ENCODE measurements at places on chromosomes 4 and X. TPM values are rescaled to one million over a fixed set of nuclear protein-coding genes. Genes with fewer than 3 reads are reported as not detected.
A peak's percentile ranks its signal among the peaks of the same experiment; 100 is the strongest.

The GPC3 gene
- total RNA-seq = 0.43 TPM

The P2RY4 gene
- not detected for total RNA-seq

The MGAT4D gene
- total RNA-seq = not detected

The VSIG4 gene
- total RNA-seq = not detected

The PTCHD1 gene
- not detected for total RNA-seq

DNA sequence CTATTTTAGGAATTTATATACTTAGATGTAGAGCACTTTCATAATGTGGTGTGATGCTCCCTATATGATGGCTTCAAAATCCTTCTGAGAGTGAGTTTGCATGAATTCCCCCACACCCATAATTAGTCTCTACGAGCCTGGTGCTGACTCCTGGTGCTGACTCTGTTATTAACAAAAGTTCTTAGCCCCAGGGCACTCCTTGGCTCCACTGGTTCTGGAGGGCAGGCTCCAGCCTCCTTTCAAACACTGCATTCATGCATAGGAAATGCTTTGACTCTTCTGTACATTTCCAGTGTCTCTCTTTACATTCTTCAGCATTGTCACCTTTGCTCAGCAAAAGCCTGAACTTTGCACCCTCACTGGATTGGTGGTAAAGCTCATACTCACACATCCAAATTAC is 64.0 kb downstream of the LNX1 start:
- no peaks in the 10 kb centered on the region for H3K36me3 ChIP-seq
- DNase-seq = no peak
- no peak overlapping the region for H3K27ac ChIP-seq
- no peaks in the 10 kb centered on the region for H3K4me1 ChIP-seq

GRCh38 chr4:32142075-32142474 is 1421.9 kb downstream of the PCDH7 start:
- no peaks in the 10 kb centered on the region for H3K4me1 ChIP-seq
- no peak for DNase-seq
- no peak overlapping the region for H3K4me3 ChIP-seq
- H3K36me3 ChIP-seq = no peaks in the 10 kb centered on the region

- H3K36me3 ChIP-seq = peaks cover 3% of the 10 kb centered on the region
- no peaks in the 10 kb centered on the region for H3K27me3 ChIP-seq
- H3K4me3 ChIP-seq = no peak overlapping the region
- DNase-seq = no peak
- no peak overlapping the region for H3K27ac ChIP-seq
- peaks cover 2% of the 10 kb centered on the region for H3K4me1 ChIP-seq
Measured at GRCh38 chr4:88969271-88969670, 87.7 kb downstream of the FAM13A start.

DNA sequence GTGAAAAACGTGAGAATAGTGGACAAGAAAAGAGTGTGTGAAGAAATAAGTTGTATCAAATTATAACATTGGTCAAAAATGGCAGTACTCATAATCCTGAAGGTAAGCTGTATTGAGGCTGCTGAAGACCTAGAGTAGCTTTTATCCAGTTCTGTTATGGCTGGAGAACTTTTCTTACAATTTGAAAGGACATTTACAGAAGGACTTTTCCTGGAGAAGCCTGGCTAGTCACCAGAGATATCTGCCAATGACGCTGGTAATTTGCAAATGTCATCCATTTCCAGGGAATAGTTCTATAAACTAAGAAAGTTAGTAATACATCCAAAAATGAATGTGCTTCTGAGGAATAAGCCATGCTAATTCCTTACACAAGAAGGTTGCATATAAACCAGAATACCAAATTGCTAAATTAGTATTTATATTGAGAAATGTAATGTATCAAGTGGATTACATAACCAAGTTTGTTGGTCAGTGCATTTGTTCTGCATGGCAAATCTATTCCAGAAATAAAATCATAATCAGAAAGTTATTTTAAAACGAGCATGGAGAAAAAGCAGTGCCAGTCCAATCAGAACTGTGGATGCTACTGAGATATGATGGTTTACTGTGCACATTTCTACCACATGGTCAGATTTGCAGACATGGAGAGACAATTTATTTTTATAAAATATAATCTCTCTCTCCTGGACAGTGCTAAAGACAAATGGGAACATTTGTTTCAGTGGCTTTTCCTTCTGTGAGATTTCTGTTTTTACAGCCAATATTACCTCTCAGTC is 743.7 kb upstream of the HS3ST1 start:
- H3K27ac ChIP-seq = no peak overlapping the region
- no peak for DNase-seq
- no peaks in the 10 kb centered on the region for H3K4me1 ChIP-seq
- no peaks in the 10 kb centered on the region for H3K36me3 ChIP-seq
- no peaks in the 10 kb centered on the region for H3K27me3 ChIP-seq
- no peak overlapping the region for H3K4me3 ChIP-seq

DNA sequence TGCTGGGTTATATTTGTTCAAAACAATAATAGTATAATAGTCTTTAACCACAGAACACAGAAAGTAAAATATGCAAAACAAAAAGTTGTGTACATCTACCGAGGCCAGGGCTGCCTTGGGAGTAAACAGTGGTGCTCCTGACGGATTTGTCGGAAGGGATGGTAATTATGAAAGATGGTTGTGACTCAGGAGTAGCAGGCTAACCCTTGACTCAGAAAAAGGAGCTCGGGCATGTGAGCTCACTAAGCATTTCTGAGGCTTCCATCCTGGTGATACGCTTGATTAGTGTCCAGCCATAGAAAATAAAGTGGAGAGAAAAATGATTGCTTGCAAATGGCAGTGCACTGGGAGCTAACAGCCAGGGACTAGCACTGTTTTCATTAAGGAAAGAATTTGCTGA is 53.2 kb upstream of the SPANXB1 start:
- no peaks in the 10 kb centered on the region for H3K36me3 ChIP-seq
- H3K4me3 ChIP-seq = no peak overlapping the region
- no peaks in the 10 kb centered on the region for H3K4me1 ChIP-seq
- no peak for DNase-seq
- no peaks in the 10 kb centered on the region for H3K27me3 ChIP-seq
- H3K27ac ChIP-seq = no peak overlapping the region

- no peak overlapping the region for H3K27ac ChIP-seq
- H3K4me3 ChIP-seq = no peak overlapping the region
- H3K36me3 ChIP-seq = no peaks in the 10 kb centered on the region
- no peaks in the 10 kb centered on the region for H3K27me3 ChIP-seq
- no peak for DNase-seq
- H3K4me1 ChIP-seq = no peaks in the 10 kb centered on the region
Measured at GRCh38 chr4:188266386-188266785, 127.1 kb downstream of the TRIML1 start.

- no peaks in the 10 kb centered on the region for H3K27me3 ChIP-seq
- H3K27ac ChIP-seq = no peak overlapping the region
- H3K36me3 ChIP-seq = peaks cover 3% of the 10 kb centered on the region
- peak; percentile 39 for DNase-seq
Measured at GRCh38 chrX:151393514-151393913, 3.5 kb upstream of the VMA21 start.

DNA sequence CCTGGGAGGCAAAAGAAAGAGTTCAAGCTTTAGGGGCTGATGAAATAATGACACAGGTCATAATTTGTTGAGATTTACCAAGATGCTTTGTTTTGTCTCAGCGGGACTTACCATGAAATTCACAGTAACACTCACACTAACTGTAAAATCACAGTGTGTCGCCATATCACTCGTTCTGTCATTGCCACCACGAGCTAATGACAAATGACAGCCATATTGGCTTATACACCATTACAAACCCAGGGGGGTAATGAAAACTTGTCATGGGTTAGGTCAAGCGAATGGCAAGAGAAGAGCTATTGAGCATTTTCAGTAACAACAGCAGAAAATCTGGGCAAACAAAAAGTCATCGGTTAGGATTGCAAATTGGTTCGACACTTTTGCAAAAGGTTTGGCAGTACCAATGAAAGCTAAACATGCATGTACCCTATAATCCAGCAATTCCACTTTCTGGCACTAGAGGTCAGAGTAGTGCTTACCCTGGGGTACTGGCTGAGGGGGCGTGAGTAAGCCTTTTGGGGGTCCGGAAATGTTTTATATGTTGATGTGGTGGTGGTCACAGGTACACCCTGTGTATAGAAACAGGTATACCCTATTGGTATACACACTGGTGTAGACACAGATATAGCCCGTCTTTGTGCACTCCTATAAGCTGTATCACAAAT is 83.9 kb upstream of the RAI2 start:
- H3K4me1 ChIP-seq = no peaks in the 10 kb centered on the region
- H3K27me3 ChIP-seq = no peaks in the 10 kb centered on the region
- H3K27ac ChIP-seq = no peak overlapping the region

DNA sequence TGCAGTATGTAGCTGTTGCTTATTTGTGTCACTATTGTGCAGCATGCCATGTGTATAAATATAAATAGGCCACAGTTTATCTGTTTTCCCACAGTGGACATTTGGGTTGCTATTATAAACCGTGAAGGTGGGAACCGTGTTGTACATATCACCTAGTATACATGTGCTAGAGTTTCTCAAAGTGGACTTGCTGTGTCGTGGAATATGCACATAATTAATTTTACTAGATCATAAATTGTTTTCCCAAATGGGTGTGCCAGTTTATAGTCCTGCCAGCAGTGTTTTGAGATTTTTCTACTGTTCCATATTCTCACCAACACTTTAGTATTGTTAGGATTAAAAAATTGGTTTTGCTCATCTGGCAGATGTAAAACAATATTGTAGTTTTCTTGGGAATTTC is 38.5 kb downstream of the PRIMPOL start:
- no peaks in the 10 kb centered on the region for H3K27me3 ChIP-seq
- no peak for DNase-seq
- peaks cover 13% of the 10 kb centered on the region for H3K4me1 ChIP-seq
- H3K27ac ChIP-seq = no peak overlapping the region
- no peak overlapping the region for H3K4me3 ChIP-seq

- no peaks in the 10 kb centered on the region for H3K27me3 ChIP-seq
- no peak overlapping the region for H3K4me3 ChIP-seq
- no peaks in the 10 kb centered on the region for H3K36me3 ChIP-seq
- no peak overlapping the region for H3K27ac ChIP-seq
- no peak for DNase-seq
- no peaks in the 10 kb centered on the region for H3K4me1 ChIP-seq
Measured at GRCh38 chr4:94038195-94038594, 169.5 kb upstream of the SMARCAD1 start.

- no peak overlapping the region for H3K27ac ChIP-seq
- DNase-seq = no peak
- peaks cover 10% of the 10 kb centered on the region for H3K4me1 ChIP-seq
- peaks cover 23% of the 10 kb centered on the region for H3K36me3 ChIP-seq
Measured at GRCh38 chr4:163109967-163110366, 56.7 kb downstream of the NAF1 start.

DNA sequence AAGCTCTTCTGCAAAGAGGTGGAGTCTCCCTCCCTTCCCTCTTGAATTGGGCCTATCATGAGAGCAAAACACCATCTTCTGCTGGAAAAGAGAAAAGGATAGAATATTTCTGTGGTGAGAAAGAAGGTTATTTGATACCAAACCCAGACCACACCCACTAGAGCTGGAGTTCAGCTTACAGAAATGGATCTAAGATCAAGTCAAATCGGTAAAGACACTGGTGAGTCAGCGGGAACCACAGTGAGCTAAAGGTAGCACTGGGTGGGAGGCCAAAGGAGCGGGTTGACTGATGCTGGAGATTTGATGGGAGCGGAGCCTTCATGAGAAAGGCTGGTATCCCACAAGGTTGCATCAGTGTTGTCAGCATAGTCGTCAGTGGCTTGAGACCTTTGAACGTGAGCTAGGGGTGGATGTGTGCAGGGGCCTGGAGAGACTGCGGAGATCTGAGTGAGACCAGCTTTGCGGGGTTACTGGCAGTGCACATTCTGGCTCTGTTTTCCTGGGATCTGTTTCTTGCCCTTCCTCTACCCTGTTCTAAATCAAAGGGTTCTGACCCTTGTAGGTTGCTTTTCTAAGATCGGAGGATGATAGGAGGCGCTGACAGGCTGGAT is 106.4 kb upstream of the SCOC start:
- peaks cover 3% of the 10 kb centered on the region for H3K27me3 ChIP-seq
- no peak overlapping the region for H3K27ac ChIP-seq
- H3K36me3 ChIP-seq = no peaks in the 10 kb centered on the region
- H3K4me3 ChIP-seq = no peak overlapping the region

- no peak for DNase-seq
- H3K4me1 ChIP-seq = peaks cover 15% of the 10 kb centered on the region
- H3K27me3 ChIP-seq = no peaks in the 10 kb centered on the region
- no peak overlapping the region for H3K4me3 ChIP-seq
- H3K36me3 ChIP-seq = no peaks in the 10 kb centered on the region
Measured at GRCh38 chr4:153212736-153213135, 8.5 kb downstream of the TRIM2 start.

GRCh38 chr4:177349191-177349590 is 39.5 kb downstream of the NEIL3 start:
- H3K27me3 ChIP-seq = no peaks in the 10 kb centered on the region
- H3K4me3 ChIP-seq = no peak overlapping the region
- no peak overlapping the region for H3K27ac ChIP-seq
- no peak for DNase-seq
- H3K36me3 ChIP-seq = peaks cover 27% of the 10 kb centered on the region

GRCh38 chrX:68889249-68889648 is 60.4 kb downstream of the EFNB1 start:
- no peaks in the 10 kb centered on the region for H3K36me3 ChIP-seq
- no peak for DNase-seq
- H3K27ac ChIP-seq = no peak overlapping the region
- H3K4me3 ChIP-seq = no peak overlapping the region
- H3K4me1 ChIP-seq = no peaks in the 10 kb centered on the region

DNA sequence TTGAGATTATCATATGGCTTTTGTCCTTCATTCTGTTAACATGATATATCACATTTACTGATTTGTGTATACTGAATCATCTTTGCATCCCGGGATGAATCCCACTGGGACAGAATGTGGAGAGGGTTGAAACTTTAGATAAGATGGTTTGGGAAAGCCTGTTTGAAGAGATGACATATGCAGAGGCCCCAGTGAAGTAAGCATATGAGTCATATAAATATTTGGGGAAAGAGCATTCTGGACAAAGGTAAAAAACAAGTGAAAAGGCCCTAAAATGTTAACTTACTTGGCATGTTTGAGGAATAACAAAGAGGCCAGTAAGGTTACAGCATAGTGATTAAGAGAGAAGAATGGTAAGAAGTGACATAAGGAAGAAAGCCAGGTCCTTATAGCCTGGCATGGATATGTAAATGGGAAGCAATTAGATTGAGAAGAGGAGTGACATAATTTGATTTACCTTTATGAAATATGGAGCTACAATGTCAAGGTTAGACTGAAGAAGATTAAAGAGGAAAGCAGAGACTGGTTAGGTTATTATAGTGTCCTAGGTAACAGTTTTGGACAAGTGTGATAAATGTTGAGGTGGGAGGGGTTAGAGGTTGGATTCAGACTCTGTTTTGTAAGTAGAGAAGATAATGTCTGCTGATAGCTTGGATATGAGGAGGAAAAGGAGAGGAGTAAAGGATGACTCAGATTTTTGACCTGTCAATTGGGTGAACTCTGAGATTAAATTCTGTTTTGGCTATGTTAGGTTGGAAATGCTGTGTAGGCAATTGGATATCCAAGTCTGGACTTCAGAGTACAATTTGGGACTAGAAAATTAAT is 54.6 kb upstream of the DRP2 start:
- H3K27ac ChIP-seq = no peak overlapping the region
- no peaks in the 10 kb centered on the region for H3K27me3 ChIP-seq
- H3K4me1 ChIP-seq = no peaks in the 10 kb centered on the region
- peaks cover 9% of the 10 kb centered on the region for H3K36me3 ChIP-seq

GRCh38 chrX:11887175-11887574 is 129.1 kb downstream of the MSL3 start:
- H3K4me3 ChIP-seq = no peak overlapping the region
- H3K36me3 ChIP-seq = no peaks in the 10 kb centered on the region
- H3K27ac ChIP-seq = no peak overlapping the region
- H3K27me3 ChIP-seq = no peaks in the 10 kb centered on the region
- DNase-seq = no peak
- peaks cover 2% of the 10 kb centered on the region for H3K4me1 ChIP-seq

- H3K27me3 ChIP-seq = no peaks in the 10 kb centered on the region
- no peaks in the 10 kb centered on the region for H3K4me1 ChIP-seq
- H3K36me3 ChIP-seq = no peaks in the 10 kb centered on the region
- H3K4me3 ChIP-seq = no peak overlapping the region
- H3K27ac ChIP-seq = no peak overlapping the region
Measured at GRCh38 chr4:167831855-167832254, 260.5 kb upstream of the ANXA10 start.
